ENCODE measurements at places on chromosomes 2 and 18.

DNA sequence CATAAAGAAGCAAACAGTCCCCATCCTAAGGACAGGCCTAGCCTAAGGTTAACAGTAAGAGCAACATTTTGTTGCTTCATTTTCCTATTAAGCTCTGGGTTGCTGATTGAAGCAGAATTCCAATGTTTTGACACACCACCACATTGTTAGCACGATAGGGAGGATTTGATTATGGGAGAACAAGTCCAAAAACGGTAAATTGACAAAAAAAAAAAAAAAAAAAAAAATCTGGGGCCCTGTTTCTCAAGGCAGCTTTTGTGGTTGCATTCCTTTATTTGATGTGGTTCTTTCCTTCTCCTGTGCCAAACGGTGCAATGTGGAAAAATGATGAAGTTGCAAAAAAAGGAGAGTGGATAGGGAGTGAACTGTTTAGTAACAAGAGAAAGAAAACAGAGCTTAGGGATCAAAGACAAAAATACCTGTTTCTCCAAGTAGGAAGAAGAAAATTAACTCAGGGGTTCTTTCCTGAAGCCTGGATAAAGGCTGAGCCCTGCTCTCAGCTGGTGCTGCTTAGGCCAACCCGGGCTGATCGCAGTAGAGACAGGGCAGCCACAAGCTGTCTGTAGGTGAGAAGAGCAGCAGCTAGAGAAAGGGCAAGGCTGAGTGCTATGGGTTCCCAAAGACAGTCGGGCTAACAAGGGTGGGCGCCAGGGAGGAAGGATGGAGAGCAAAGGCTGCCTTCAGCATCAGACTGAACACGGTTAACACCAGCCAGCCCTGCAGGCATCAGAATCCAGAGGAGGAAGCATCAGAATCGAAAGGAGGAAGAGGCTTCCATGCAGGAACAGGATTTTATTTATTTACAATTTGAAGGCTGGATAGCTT lies 167.8 kb upstream of the FOSL2 start:
- DNase-seq: no peak

GRCh38 chr2:218196974-218197373 lies 20.0 kb upstream of the ARPC2 start:
- no peak for DNase-seq

DNA sequence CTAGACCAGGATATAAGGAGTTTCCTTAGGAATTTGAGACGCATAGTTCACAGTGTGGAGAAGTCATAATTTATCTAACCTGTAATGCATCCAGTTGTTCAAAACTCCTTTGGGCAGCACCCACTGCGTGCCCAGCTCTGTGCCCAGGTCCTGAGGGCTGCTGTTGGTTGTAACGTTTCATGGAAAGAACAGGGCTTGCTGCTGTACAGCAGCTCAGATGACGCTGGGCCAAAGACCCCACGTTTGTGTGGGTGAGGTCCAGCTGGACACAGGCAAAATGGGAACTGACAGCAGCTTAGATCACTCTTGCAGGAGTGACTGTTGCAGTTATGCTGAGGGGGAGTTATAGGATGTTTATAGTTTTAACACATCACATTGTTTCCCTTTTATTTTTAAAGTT lies 30.0 kb upstream of the HS6ST1 start:
- DNase-seq: no peak

- DNase-seq: peak; percentile 18
Observed at GRCh38 chr2:230828272-230828961, 36.3 kb upstream of the ITM2C start.

- no peak for DNase-seq
Observed at GRCh38 chr2:13230221-13230620, 513.5 kb downstream of the TRIB2 start.

DNA sequence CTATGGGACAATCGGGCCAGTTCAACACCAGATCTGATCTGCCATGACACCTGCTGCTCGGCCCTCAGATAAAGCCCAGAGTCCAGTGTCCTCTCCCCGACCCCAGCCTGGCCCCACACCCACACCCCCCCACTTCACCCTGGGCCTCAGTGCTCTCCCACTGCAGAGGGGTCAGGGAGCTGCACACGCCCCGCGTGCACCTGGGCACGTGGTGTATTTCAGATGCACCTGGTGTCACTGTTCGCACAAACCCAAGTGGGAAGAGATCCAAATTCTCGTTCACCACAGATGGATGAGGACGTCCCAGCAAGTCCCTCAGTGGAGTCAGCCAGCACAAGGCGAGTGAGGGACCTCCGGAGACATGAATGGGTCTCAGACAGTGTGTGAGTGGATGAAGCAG lies 161.3 kb downstream of the RTP5 start:
- DNase-seq: no peak

- DNase-seq: no peak
Observed at GRCh38 chr2:101267671-101268656, 15.3 kb downstream of the CNOT11 start.

- DNase-seq: no peak
Observed at GRCh38 chr2:146527166-146527565, 1317.7 kb upstream of the ACVR2A start.

DNA sequence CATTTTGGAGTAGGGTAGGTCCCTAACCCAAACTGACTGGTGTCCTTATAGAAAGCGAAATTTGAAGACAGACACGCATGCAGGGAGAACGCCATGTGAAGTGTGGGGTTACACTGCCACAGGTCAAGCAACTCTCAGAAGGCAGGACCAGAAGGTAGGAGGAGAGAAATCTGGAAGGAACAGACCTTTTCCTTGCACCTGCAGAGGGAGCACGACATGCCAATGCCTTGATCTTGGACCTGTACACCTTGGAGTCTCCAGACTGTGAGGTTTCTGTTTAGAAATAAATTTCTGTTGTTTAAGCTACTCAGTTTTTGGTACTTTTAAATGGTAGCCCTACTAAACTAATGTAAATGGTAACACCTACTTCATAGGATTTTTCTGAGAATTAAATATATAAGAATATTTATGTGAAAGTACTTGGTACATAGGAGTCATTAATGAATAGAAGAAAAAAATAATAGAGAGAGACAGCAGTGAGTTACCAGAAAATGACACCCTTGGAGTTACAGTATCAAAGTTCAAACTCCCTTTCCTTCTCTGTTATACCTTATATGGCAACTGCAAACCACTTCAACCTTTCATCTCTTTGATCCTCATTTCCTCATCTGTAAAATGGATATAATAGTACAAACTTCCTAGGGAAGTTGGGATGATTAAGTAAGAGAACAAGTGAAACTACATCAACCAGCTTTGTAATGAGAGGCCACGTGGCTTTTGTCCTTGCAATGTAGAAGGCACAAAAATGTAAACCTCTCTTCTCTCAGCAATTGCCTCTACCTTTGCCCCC lies 184.9 kb upstream of the PARD3B start:
- DNase-seq: no peak

- DNase-seq: no peak
Observed at GRCh38 chr2:221850076-221850475, 278.0 kb upstream of the EPHA4 start.

DNA sequence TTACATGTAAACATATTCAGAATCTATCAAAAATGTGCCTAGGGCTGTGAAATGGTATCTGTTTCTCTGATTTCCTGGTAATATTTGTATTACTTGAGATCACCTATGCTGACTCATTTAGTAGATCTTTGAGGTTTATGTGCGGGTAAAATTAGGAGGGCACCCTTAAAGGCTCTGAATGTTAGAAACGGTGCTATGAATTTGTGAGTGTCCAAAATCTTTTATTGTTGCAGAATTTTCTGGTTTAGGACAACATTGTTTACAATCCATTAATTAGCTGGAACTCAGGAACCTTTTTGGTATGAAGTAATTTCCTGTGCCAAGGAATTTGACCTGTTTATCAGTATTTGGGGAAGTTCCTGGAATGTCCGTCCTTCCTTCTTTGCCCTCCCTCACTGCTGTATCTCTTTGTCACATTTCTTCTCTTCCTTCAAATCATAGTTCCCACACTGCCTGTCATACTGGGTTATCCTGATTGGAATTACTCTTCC lies 130.5 kb downstream of the TANC1 start:
- DNase-seq: no peak

DNA sequence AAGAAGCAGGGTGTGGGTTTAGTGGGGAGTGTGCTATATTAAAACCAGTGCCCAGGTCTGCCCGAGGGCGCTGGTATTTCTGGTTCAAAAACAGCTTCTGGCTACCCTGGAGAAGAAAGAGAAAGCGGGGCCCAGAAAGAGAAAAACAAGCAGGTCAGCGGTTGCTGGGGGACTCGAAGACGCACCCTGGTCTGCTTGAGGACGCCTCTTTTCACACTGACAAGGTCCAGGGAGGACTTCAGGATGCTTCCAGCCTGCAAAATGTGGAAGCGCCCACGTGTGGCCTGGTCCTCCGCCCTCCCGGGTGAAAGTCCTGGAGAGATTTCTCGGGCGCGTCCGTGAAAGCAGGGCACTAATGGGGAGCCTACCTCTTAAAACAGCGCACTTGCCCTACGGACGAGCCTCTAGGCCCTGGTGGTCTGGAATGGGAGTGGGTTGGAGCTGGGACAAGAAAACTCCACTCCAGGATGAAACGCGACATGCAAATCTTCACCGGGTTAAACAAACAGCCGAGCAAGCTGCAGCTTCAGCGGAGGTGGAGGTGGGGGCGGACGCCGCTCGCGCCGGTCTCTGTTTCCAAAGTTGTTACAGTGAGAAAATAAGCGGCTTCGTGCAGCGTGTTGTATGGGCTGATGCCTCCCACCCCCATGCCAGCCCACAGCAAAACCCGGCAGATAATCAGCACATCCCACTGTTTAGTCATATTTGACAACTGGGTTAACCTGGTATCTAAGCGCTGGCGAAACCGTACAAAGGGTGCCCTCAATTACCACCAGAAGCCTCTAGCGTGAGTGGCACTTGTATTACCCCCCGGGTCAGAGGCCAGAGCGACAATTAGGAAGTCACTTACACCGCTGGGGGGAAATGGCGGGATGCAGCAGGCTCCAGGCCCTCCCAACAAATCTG lies 1.1 kb upstream of the SP9 start:
- no peak for DNase-seq

DNA sequence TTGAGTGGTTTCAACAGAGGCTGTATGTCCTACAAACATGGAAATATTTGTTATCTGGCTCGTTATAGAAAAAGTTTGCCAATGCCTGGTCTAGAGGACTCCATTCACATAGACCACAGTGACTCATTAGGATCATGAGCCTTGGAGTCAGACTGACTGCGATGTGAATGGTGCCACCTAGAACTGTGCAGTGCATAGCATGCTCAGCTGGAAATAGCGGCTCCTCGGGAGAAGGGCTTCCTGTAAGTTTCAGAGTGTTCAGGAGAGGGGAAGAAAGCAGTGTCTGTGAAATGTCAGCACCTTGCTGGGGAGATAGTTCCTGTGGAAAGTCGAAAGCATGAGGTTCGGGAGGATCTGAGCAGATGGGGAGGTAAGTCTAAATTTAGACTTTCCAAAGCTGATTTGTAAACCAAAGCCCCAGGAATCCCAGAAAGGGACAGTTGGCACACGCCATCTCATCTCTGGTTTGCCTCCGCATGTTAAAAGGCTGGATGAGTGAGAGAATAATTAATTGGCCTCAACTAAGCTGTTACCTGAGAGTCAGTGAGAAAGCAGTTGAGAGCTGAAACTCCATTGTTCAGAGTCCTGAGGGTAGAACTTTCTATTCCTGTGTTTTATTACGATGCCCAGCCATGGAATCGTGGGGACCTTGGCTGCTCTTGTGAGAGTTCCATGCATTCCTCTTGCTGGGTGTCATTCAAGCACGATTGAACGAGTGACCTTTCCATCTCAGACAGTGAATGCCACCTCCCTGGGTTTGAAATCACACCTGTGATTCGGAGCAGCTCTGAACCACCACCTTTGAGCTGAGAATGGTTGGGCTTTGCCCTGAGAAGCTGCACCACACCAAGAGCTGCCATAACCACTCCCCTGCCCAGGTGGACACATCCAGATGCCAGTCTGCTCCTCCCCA lies 99.5 kb downstream of the MAPK4 start:
- DNase-seq: no peak

GRCh38 chr2:160551259-160551658 lies 57.7 kb upstream of the RBMS1 start:
- DNase-seq: no peak

DNA sequence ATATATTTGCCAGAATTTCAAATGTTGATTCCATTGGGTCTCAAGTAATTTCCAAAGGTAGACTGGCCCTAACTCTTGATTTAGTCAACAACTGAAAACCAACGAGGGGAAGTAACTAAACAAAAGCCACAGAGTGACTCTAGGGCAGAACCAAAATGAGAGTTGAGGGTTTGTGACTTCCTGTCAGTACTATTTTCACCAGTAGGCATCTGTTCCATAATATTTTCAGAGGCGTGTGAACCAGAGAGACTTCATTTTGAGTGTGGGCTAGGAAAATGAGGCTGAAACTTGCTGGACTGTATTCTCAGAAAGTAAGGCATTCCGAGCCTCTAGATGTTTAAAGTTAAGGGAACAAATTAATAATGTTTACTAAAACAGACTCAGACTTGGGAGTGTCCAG lies 70.6 kb downstream of the GDF7 start:
- DNase-seq: no peak

GRCh38 chr2:159152128-159152778 lies 134.2 kb downstream of the WDSUB1 start:
- no peak for DNase-seq

All from CD4-positive, alpha-beta T cell treated with Interleukin-12 subunit alpha and Interleukin-12 subunit beta, for 1 hour (primary cell).